Hippocampal formation (tissue), 2 donors: ENCODE measurements at places on chromosomes 4 and X.

- DNase-seq: no peak
These were observed 69.8 kb downstream of the IGSF1 start for GRCh38 chrX:131219271-131219670.

- no peak for DNase-seq
These were observed 85.9 kb downstream of the UGT8 start for GRCh38 chr4:114684462-114684861.

DNA sequence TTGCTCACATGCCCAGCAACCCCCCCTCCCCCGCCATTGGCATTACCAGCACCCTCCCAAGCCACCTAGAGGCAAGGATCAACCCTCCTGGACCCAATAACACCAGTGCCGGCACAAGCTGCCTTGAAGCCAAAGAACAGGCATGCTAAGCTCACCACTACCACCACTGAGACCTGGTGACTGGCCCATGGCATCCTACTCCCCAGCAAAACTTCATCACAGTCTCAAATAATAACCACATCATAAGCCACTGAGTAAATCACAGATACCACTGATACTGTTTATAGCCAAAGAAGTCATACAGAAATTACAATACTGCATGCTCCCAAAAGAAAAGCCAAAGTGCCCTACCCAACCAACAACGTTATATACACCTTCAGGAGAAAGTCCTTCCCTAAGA lies 73.6 kb upstream of the RPL34 start:
- DNase-seq: no peak

DNA sequence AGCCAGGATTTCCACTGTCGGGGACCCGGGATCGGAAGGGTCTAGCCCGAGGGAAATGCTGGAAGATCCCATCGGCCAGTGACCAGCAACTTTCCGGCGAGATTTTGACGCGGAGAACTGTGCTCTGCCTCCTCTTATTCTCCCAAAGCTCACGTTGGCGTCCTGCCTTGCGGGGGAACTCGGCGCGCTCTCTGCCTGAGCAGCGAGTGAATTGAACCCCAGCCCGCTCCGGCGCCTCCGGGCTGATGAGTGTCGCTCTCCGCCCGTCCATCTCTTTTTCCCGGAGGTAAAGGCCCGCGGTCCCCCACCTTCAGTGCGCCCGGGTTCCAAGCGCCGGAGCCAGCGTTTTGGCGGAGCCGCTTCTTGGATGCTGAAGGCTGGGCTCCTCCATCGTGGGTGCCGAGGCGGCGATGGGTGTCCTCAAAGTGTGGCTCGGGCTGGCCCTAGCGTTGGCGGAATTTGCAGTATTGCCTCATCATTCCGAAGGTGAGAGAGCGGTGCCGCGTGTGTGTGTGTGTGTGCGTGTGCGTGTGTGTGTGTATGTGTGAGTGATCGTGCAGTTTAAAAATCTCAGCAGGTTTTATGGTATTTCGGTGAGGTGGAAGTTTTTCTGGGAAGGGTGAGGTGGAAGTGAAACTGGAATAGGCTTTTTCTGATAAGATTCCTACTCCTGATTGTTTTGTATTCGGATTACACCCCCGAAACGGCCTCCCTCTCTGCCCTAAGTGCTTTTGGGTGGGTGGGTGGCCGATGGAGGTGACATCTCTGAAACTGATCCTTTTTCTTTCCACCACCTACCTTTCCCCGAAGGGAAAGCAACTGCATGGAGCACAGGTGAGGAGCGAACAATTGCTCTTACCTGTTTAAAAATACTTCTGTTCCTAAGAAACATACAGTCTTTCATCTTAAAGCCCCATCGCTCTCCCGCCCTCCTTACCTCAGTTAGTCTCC lies 752 bp downstream of the FRAS1 start:
- DNase-seq: peak; percentile 12

- no peak for DNase-seq
These were observed 43.1 kb upstream of the RPS6KA3 start for GRCh38 chrX:20309806-20310205.

DNA sequence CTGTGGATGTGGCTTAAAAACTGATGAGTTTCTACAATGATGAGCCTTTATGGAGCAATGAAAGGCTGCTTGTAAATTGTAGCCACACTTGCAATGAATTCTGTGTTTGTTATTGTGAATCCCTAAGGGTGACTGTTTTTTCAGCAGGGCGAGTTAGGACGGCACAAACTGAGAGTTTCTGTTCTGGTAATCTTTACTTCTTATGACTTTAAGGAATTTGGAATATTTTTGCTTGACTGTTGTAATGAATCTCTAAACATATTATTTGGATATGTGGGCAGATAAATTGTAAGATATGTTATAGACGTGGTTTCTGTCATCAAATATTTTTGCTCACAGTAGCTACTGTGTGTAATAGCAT lies 22.2 kb downstream of the RBPJ start:
- peak; percentile 92 for DNase-seq

DNA sequence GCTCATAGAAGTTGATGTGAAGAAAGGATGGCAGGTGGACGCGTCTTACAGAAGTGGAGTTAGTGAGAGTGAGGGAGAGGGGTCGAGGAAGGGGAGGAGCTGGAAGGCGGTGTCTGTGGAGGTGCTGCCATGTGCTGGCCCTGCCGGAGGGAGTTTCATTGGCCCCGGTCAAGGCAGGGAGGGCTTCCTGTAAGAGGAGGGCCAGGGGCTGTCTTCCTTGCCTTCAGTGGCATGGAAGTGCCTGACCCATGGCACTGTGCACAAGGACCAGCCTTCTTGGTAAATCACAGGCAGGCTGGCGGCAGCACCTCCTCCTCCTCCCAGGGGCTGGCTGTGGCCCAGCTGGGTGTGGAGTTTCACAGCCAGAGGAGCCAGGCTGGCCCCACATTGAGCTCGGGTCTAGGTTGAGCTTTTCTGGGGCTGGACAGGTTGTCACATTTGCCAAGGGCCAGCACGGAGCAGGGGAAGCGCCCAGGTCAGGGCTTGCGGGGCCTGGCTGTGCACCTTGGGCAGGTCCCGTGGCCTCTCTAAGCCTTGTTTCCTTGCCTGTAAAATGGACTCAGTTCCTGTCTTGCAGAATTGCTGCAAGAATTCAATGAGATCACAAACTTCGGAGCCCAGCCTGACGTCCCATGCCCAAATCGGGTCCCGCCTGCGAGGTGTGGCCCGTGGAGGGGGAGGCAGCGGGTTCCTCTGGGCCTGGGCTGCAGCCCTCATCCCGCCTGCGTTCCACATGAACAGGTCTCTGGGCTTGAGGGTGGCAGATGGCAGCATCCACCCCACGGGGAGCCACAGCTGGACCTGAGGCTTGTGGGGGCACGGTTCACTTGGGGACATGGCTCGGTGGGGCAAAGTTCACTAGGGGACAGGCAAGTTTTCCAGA lies 7.0 kb downstream of the HTRA3 start:
- DNase-seq: no peak

GRCh38 chr4:68748181-68748991 lies 67.4 kb upstream of the UGT2B10 start:
- no peak for DNase-seq

- DNase-seq: no peak
These were observed 25.6 kb upstream of the CRMP1 start for GRCh38 chr4:5918331-5918985.

GRCh38 chr4:113639326-113639725 lies 122.2 kb downstream of the CAMK2D start:
- no peak for DNase-seq

DNA sequence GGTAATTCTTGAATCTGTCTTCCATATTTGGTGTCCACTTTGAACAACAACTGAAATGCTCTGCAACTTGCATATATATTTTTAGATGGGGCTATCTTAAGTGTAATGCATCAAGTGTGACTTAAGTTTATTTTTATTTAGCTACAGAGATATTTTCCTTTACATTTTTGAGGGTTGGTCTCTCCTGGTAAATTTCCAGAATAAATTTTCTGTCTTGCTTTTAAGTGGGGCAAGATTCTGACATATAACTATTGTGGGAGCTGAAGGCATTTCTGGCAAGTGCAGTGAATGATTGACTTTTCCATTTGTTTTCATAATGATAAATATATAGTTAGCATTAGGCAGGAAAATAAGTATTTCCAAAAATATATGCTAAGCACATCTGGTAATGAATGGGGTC lies 18.8 kb downstream of the UNC5C start:
- no peak for DNase-seq

GRCh38 chrX:68196939-68197791 lies 236.1 kb downstream of the OPHN1 start:
- peak; percentile 28 for DNase-seq

DNA sequence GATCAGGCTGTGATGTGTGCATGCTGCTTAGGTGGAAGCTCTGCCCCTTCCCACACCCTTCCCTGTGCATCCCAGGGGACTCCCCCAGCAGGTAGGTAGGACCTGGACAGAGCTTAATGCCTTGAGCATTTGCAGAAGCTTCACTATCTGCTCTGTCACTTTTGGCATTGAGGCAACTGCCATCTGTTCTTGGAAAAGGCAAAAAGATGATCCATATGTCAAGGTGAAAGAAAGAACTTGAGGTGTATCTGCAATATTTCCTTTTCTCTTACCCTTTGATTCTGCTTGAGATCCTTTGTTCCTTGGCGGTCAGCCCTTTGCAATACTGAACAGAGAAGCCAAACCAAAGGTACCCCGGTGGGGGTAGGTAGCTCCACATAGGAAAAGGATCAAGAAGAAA lies 37.1 kb upstream of the TBC1D9 start:
- DNase-seq: no peak

GRCh38 chr4:108834835-108835384 lies 72.1 kb upstream of the ETNPPL start:
- DNase-seq: no peak

DNA sequence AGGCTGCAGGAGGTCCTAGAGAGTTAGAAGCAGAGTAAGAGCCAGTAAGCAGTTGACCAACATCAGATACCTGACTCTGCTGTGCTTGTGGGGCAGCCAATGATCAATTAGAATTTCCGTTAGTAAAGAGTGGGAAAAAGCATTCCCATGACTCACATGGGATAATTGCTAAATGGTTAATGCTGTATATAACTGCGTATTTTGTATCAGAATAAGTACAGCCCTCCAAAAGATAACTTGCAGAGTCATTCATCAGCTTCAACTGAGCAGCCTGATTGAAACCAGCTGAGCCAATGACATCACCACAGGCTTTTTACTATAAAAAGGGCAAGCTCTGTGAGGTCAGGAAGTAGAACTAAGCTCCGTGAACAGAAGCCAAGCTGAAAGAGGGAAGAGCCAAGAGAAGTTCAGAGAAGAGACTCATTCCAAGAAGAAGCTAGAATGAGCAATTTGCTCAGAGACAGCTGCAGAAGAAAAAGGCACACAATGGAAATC lies 67.9 kb downstream of the PPP3CA start:
- DNase-seq: no peak

- DNase-seq: no peak
These were observed 95.5 kb upstream of the WDR44 start for GRCh38 chrX:118250445-118250844.

DNA sequence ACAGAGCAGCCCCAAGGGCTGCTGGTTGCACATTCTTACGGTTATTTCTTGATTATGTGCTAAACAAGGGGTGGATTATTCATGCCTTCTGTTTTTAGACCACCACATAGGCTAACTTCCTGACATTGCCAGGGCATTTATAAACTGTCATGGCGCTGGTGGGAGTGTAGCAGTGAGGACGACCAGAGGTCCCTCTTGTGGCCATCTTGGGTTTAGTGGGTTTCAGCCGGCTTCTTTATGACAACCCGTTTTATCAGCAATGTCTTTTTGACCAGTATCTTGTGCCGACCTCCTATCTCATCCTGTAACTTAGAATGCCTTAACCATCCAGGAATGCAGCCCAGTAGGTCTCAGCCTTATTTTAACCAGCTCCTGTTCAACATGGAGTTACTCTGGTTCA lies 212.4 kb upstream of the GRID2 start:
- no peak for DNase-seq

- DNase-seq: no peak
These were observed 14.2 kb downstream of the CHST7 start for GRCh38 chrX:46587753-46588171.

DNA sequence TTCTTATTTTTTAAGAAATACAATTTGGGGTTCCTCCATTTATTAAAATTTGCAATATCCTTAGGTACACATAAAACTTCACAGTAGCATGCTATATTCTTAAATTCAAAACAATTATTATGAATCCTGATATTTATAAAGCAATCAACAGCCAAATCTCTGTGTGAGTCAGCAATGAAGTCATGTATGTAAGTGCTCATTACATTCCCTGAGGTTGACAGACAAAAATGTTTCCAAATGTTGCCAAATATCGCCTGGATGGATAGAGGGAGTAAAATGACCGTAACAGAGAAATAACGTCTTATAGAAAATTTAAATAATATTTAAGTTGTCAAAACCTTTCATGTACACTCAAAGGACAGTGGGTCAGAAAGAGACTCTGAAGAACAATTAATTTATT lies 220.0 kb downstream of the PCDH18 start:
- DNase-seq: no peak

DNA sequence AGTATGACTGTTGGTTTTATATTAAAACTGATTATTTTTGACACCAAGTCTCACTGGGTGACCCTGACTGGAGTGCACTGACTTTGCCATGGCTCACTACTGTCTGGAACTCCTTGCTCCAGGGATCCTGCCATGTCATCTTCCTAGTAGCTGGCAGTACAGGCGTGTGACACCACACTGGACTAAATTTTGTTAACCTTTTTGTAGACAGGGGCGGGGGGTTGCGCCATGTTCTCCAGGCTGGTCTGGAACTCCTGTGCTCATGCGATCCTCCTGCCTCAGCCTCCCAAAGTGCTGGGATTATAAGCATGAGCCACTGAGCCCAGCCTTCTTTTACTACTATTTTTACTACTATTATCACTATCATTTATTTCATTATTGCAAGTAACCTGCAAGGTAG lies 8.9 kb downstream of the XAGE1A start:
- no peak for DNase-seq

DNA sequence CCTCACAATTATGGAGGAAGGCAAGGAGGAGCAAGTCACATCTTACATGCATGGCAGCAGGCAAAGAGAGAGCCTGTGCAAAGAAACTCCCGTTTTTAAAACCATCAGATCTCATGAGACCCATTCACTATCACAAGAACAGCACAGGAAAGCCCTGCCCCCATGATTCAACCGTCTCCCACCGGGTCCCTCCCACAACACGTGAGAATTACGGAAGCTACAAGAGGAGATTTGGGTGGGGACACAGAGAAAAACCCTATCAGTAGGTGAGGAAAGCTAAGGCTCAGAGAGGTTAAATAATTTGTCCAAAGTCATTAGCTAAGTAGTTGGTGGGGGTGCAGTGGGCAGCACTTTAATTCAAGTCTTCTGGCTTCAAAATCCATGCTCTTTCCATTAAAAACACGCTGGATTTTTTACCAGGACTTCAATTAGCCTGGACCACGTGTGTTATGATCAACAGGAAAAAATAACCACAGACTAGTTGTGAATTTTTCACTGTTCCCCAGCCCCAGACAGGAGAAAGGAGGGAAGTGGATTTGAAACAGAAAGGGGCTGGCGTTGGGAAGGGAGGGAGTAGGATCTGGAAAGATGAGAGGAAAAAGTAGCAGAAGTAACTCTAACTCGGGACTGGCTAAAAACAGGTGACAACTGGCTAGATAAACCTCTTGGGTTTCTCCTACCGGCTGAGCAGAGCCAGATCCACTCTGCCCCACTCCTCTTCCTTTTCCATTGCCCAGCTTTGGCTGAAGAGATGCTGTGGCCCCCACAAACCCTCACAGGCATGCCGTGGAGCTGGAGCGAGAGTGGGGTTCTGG lies 986 bp downstream of the MTMR8 start:
- no peak for DNase-seq
